Stimulated activated CD8-positive, alpha-beta memory T cell treated with anti-CD3 and anti-CD28 coated beads, Interleukin-4, amount 100 ng/mL, for 1 hour (primary cell): ENCODE measurements at places on chromosomes 13 and 19.

GRCh38 chr13:91017031-91017668, 330.3 kb upstream of the MIR17HG start:
- no peak for DNase-seq

DNA sequence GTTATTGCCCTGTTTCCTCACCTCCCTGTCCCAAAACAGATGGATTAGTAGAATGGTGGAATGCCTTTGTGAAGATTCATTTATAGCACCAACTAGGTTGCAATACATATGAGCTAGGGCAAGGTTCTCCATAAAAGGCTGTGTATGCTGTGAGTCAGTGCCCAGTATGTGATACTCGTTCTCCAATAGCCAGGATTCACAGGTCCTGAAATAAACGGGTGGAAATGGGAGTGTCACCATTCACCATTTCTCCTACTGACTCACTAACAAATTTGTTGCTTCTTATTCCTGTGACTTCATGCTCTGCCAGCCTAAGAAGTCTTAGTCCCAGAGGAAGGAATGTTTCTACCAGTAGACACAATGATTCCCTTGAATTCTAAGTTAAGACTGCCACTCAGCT, 1745.4 kb downstream of the SLITRK1 start:
- DNase-seq = no peak

DNA sequence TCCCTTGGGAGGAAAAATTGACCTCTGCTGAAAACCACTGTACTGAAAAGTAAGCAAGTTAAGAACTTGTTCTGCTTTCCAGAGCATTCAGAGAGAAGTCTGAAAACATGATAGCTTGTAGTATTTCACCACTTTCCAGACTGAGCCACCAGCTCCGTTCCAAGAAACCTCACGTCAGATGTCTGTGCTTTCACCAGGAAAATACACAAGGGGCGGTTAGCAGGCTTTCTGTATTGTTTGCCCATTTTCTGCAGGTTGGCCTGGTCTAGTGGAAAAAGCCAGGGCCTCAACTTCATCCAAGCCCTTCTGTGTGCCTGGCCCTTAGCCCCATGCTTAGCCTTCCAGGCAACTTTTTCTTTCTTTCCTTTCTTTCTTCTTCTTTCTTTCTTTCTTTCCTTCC, 36.4 kb downstream of the RXFP2 start:
- DNase-seq = no peak

- no peak for DNase-seq
Observed at GRCh38 chr19:4539693-4540581, at the start of gene LRG1. Gene LRG1, minus strand, starts transcription at chr19:4540036. Its CDS starts 23 bp downstream, at chr19:4540013.

GRCh38 chr13:68522184-68522583, 1292.0 kb upstream of the PCDH9 start:
- no peak for DNase-seq

DNA sequence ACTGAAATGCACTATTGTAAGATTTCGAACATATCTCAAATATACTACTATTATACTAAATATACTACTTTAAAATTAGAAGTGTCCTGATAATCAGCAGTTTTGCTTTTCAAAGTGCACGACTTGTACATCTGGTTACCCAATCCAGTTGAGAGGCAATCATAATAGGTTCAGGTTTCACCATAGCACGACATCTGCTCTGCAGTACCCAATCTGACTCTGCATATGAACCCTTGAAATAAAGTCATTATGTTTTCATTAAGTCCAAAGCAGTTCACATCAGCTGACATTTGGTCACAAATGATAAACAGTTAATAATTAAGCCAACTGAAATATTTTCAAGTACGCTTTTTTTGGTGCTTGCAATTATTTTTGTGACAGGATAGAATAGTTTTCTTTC, 90.6 kb downstream of the PCDH9 start:
- no peak for DNase-seq

- no peak for DNase-seq
Observed at GRCh38 chr13:94327318-94327717, 152.2 kb downstream of the DCT start.

DNA sequence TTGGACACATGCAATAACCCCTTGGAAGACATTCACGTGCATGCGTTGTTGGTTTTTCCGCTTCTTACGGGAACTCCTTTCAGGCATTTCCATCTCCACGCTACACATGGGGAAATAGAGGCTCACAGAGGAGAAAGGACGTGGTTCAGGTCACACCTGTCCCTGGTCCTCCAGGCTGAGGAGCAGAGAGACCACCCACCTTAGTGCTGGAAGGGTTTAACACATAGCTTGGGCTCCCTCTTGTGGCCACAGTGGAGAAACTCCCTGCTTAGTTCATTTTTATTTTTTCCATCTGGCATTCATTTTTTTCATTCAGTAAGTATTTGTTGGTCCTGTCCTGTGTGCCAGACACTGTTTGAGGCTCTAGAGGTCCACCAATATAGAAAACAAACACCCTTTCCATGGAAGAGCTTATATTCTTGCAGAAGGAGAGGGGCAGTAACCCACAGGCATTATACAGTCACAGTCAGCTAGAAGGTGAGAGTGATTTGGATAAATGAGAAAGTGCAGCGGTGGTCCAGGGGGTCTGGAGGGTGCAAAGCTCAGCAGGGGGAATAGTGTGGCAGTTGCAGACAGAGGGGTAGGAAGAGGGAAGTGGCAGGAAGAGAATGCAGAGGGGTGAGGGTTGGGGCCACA, 24.2 kb upstream of the TTYH1 start:
- DNase-seq = peak; percentile 54

DNA sequence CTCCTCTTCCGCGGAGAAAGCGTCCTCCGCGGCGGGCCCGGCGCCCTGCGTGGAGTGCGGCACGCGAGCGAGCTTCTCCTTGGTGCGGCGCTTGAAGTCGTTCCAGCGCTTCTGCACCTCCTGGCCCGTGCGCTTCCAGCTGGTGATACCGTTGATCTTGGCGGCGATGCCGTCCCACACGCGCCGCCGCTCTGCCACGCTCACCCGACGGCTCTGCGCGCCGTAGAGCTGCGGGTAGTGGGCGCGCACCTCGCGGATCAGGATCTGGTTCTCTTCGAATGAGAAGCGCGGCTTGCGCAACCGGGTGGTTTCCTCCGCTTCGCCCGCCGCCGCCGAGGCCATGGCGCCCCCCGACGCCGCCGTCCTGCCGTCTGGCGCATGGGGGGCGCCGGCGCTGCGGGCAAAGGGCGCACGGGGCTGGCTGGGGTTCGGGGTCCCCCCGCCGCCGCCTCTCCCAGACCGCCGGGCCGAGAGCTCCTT, 941 bp downstream of the MYPOP start:
- DNase-seq = no peak
